ENCODE measurements at places on chromosomes 2 and 18. TPM values are rescaled to one million over a fixed set of nuclear protein-coding genes. Genes with fewer than 3 reads are reported as not detected.

MAP3K20 gene
- 8.1 TPM for total RNA-seq

DNA sequence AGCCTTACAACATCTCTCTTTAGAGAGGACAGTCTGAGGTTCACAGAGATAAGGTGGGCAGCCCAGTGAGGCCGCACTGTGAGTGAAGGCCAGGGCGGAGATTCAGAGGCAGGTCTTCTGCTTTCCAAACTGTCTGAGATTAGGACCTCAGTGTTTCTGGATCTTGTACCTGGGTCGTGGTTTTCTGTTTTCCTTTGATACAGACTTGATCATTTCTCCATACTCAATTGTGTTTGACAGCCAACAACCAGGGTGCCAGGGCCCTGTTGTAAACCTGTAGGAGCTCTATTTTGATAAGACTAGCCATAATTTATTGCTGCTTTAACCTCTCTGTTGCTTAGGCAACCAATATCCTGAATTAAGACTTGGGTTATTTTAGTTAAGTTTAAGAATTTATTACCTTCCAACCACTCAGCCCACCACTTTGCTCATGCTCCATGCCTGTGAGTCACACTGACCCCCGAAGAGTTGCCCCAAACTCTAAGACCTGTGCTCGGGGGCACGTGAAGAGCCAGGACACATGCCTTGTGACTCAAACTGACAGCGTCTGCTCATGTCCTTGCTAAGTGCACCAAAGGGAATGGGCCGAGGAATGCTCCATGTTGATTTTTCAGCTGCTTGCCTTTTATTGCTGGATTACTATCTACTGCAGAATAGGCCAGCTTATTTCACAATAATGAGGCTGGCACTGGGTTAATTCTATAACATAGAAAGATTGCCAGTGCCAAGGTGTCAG lies 248.6 kb downstream of the BCL2 start:
- no peak for DNase-seq

MARCHF4 gene
- not detected for total RNA-seq

PDE11A gene
- not detected for total RNA-seq

DNA sequence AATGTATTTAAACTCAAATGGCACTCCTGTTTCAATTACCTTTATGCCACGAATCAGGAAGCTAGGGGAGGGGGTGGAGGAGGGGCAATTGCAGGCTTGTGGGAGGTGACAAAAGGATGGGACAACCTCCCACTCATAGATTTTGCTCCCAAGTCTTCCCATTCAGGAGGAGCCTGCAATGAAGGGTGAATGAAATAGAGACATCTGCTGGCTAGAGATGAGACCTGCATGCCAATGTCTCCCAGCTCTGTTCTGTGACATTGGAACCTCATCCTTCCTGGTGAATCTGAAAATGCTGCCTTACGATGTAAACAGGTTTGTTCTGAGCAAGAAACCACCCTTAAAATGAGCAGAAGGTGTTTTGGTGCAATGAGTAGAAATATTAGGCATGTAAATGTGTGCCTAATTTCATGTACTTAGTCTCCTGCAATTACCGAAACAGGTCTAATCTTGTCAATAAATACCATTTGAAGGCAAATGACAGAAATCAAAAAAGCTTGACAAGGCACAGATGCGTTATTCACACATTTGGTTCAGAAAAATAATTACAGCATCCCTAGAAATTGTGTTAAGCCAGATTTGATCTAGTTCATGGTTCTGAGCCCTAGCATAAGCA lies 2.7 kb upstream of the PID1 start:
- DNase-seq: no peak

NR4A2 gene
- total RNA-seq: 23.0 TPM

DNA sequence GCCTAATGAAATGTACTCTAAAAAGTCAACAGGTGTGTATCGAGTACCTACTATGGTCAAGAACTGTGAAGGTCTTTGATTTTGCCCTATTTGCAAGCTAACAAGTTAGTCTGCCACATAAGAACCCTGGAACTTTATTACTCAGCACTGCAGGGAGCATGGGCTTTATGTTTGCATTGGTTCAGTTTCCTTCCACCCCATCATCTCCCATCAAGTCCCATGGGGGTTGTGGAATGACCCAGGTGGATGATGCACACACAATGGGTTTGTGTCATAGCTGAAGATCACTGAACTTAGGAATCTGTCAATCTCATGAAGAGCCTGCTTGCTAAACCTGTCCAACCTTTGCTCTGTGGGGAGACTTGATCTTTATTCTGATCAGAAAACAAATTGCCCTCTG lies 265.5 kb downstream of the RPRM start:
- DNase-seq: no peak

LIMS4 gene
- not detected for total RNA-seq

DNA sequence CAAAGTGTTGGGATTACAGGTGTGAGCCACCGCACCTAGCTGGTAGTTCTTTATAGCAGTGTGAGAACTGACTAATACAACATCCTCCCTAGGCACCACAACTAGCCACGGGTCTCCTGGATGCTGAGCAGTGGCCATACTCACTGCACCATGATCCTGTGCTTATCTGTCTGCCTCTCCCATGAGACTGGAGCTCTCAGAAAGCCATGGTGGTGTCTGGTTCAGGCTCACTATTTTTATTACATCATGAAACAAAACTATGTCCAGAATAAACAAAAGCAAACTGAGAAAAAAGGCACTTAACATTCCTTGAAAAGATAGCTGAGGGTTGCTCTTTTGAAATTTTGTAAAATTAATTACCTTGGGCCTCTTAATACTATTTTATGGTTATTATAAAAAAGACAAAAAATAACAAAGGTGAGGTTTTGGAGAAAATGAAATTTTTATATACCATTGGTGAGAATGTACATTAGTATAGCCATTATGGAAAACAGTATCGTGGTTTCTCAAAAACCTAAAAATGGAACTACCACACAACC lies 90.7 kb upstream of the TFCP2L1 start:
- no peak for DNase-seq

DNA sequence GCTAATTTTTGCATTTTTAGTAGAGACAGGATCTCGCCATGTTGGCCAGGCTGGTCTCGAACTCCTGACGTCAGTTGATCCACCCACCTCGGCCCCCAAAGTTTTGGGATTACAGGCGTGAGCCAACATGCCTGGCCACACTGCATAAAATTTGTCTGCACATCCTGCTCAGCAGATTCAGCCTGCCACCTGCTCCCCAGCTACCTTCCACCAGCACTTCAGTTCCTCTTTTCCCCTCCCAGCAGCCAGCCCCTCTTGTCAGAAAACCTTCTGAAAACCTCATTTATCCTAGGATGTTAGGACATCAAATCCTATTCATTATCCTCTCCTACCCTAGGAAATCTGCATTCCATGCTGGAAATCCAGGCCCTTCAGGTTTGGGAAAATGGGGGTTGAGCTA lies 99.4 kb upstream of the STPG4 start:
- no peak for DNase-seq

GRCh38 chr18:46711444-46711863 lies 45.4 kb downstream of the ST8SIA5 start:
- no peak for DNase-seq

Measured in activated CD4-positive, alpha-beta T cell treated with anti-CD3 and anti-CD28 coated beads for 36 hours (primary cell).